IPS DF 19.7 (cell line): ENCODE measurements at places on chromosomes 4 and X.

DNA sequence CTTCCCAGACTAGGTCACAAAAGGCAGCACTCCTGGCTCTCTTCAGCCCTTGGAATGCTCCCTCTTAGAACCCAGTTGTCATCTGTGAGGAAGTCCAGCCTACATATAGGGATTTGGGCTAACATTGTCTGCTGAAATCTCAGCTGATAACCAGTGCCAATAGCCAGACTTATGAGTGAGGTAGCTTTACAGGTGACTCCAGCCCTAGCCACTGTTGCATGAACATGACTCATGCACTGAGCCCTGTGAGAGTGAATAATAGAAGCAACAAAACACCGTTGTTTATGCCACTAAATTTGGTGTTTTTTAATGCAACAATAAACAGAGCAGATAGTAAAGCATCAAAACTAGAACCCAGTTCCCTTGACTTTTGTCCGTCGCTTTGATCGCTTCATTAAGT is 433.2 kb downstream of the STIM2 start:
- no peak for DNase-seq

DNA sequence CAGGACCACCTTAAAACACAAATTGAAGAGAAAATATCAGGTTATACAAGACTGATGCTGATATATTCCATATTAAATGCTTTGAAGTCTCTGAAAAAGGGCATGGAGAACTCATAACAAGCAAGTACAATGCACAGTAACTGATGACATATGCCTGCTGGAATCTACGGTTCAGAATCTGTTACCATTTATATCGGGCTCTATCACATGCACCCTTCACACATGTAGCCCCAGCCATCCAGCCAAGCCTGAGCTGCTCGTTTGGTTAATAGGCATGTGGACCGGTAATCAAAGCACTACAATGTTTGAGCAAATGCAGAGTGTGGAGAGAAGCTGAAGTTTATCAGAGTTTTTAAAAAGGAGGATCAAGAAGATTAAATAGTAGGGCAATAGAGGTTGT is 11.8 kb downstream of the COMMD8 start:
- DNase-seq: no peak

- DNase-seq: no peak
These were observed 633.5 kb upstream of the FAT1 start for GRCh38 chr4:187357045-187357643.

- no peak for DNase-seq
These were observed 11.0 kb downstream of the STIM2 start for GRCh38 chr4:26871611-26872010.

DNA sequence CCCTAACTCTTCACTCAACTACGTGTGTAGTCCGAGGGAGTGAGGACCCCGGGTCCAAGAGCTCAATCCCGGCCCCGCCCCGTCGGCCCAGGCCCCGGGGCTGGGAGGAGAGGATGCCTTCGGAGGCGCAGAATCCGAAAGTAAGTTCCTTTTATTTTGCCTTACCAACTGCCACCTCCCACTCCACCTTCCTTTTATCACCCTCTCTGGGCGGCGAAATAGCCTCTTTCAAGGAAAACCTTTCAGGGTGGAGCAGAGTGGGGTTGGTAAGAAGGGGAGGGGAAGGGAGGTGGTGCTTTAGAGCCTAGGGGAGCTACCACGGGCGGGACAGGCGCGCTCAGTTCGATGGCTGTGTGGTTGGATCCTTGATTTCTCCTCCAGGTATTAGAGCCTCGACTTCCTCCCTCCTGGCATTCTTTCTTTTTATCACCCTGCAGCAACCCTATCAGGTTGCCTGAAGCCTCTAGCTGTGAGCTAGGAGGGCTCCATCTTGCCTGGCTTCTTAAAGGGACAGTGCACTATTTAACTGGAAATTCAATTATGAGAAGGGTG is 191.2 kb downstream of the RRAGB start:
- no peak for DNase-seq

GRCh38 chrX:42128020-42128419 is 204.7 kb upstream of the CASK start:
- no peak for DNase-seq

- DNase-seq: no peak
These were observed 26.0 kb downstream of the AFM start for GRCh38 chr4:73507541-73507940.

GRCh38 chr4:78410676-78411075 is 140.9 kb upstream of the ANXA3 start:
- DNase-seq: no peak

- DNase-seq: no peak
These were observed 10.3 kb upstream of the CLNK start for GRCh38 chr4:10694828-10695209.

DNA sequence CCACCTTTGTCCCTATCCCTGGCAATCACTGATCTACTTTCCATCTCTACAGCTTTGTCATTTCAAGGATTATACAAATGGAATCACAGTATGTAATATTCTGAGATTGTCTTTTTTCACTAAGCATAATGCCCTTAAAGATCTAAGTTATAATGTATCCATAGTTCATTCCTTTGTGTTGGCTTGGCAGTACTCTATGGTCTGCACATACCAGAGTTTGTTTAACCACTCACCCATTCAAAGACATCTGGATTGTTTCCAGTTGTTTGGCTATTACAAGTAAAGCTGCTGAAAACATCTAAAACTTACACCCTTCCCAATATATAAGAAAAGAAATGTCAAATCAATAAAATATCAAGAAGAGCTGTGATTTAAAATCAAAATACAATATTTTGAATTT is 26.0 kb upstream of the AWAT1 start:
- DNase-seq: no peak

DNA sequence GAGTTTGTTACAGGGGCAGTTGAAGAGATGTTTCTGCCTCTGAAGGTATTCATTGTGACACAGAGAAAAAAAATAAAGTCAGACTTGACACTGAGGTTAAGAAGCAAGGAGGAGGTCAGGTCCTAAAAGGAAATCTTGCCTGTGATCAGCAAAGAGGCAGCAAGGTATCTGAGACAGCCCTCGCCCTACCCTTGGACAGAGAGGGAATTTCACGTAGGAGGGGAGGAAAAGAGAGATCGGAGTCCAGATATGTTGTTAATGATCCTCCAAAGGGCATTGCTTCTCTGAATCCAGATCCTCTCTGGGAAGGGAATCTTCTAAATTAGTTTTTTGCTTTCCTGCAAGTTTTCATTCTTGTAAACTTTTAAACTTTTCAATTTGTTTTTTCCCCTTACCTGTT is 15.3 kb upstream of the PRR27 start:
- DNase-seq: no peak

- no peak for DNase-seq
These were observed 7.9 kb downstream of the GPR101 start for GRCh38 chrX:137025930-137026329.

DNA sequence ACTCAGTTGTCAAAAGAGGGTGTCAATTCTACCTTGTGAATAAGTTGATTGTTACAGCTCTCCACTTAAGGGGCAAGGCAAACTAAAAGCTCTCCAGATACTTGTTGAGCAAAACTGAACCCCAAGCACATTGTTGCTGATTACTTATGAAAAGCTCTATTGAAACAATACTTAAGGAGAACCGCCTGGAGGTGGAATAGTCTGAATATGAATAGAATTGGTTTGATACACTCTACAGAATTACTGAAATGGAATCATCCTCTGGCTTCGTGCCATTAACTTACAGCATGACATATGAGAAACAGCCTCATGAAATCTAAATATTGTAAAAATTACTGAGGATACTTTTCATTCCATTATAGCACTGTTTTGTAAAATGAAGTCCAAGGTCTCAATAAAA is 127.0 kb upstream of the SH3RF1 start:
- DNase-seq: no peak

GRCh38 chr4:159003420-159004253 is 99.2 kb upstream of the RAPGEF2 start:
- no peak for DNase-seq

DNA sequence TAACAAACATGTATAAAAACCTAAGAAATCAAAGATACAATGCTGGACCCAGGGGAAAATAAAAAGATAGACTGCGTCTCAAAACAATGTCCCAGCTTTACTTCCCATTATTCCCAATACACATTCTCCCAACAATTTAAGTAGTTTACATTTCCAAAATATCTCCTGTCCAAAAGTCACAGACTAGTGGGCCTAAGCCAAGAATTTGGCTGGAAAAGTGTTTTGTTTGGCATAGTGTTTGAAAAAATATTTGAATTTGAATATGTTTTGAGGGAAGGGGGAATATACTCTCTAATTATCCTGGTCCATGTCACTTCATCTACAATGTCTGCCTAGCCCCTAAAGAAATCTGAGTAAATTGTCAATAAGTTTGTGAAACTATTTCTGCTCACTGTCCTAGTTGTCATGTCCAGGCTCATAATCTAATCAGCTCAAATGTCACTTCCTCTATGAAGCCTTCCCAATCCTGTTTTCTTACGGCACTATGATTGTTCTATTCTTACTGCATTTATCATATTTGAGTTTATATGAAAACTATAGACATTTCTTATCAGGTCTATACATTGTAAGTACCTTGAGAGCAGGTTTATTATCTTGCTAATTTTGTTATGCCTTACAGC is 74.4 kb downstream of the SEC24D start:
- DNase-seq: no peak

- no peak for DNase-seq
These were observed 5.7 kb downstream of the LETM1 start for GRCh38 chr4:1850276-1850675.

- no peak for DNase-seq
These were observed 872.5 kb upstream of the ADGRL3 start for GRCh38 chr4:60327651-60328050.

DNA sequence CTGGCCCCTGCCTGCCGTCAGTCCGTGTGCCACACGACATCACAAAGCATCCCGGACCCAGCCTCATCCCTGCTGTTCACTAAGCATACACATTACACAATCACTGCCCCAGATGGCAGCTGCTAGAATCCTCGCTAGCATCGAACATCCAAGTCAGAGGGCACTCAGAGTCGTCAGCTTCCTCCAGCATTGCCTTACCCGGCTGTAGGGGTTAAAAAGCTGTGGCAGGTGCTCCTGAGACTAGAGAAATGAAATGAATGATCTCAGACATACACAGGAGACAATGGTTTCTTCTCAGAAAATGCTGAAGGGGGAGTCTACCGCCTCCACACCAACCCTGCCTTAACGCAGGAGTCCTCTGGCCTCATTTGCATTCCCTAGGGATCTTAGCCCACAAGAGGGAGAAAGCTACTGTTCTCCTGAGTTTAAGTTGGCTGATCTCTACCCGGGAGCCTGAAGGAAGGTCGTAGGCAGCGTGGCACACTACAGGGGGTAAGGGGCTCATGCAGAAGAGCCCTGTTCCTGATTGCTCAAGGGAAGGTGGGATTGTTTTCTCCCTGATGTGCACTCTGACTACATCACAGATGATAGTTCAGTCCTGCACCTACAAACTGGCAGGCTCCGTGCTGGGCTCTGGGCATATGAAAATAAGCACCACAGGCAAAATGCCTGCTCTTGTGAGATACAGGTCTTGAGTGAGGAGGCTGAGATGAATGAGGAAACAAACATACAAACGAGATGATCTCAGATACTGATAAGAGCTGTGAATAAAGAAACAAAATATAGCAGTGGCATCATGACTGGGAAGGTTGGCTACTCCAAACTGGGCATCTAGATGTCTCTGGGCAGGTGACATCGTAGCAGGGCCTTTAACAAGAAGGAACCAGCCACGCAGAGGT is 2.6 kb upstream of the KIAA0232 start:
- no peak for DNase-seq

DNA sequence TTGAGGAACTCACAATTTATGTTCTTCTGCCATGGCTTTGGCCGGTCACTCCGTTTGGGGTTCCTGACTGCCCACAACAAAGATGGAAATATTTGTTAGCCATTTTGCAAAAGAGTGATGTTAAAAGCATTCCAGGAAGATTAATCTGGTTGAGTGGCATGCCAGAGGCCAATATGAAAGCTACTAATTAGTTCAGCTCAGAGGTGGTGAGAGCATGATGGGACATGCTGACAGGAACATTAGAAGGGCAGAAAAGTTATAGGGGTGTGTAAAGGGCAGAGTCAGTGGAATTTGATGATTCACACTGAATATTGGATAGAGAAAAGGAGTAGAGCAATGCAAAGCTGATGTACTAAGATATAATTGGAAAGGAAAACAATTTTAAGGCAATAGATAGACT is 94.4 kb downstream of the TLL1 start:
- no peak for DNase-seq

DNA sequence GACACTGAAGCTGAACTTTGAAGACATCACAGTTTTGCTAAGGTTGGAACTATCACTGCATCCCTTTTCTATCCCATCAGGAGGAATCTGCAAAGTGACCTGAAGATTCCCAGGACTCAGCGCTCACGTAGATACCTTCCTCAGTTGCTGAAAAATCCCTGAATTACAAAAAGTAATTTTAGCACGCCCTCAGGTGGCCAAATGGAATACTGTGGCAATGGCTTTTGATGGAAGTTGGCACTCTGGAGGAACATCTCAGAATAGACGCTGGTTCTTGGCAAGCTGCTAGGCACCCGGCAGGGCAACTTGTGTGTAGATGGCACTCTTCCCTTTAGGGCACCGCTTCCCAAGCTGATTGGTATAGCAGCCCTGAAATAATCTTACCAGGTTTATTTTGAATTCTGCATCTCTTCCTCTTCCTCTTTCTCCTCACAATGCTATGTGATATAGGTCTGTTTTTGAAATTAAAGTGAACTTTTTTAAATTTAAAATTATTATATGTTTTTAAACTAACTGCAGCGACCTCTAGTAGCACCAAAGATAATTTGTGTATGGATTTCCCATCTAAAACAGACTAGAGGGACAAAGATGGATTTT is 16.3 kb upstream of the ESX1 start:
- no peak for DNase-seq

- DNase-seq: no peak
These were observed 10.7 kb downstream of the C4orf51 start for GRCh38 chr4:145690610-145691009.

GRCh38 chrX:56569378-56570057 is 6.1 kb downstream of the UBQLN2 start:
- no peak for DNase-seq

DNA sequence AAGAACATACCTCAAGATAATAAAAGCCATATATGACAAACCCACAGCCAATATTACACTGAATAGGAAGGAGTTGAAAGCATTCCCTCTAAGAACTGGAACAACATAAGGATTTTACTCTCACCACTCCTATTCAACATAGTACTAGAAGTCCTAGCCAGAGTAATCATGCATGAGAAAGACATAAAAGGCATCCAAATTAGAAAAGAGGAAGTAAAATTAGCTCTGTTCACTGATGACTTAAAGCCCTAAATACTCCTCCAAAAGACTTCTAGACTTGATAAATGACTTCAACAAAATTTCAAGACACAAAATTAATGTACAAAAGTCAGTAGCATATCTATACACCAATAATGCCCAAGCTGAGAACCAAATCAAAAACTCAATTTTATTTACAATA is 235.7 kb downstream of the NKX6-1 start:
- DNase-seq: no peak

GRCh38 chr4:158811704-158812103 is 42.9 kb downstream of the FNIP2 start:
- DNase-seq: no peak

DNA sequence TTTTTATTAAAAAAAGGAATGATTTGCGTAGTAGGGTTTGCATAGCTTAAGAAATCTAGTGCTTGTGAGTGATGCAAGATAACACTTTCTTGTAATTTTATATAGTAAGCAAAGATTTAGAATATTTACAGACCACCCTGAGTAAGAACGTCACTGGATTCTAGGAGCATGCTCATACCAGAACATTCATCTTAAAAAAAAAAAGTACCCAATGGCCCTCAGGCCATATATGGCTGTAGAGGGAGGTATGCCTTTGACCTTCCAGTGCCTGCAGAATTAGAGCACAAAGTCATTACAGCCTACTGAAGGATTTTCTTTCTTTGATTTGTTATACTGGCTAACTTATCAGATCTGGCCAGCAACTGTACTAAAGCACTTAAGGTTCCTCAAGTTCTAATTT is 236.3 kb upstream of the GYPA start:
- no peak for DNase-seq
